OCI-M1 (cell line): ENCODE measurements at places on chromosomes 3 and 15.

GRCh38 chr3:109852283-109852682 lies 514.9 kb upstream of the DPPA4 start:
- no peak for DNase-seq

- no peak for DNase-seq
Observed at GRCh38 chr3:10757821-10758130, 58.3 kb upstream of the SLC6A11 start.

GRCh38 chr3:23944007-23944783 lies 891 bp upstream of the NR1D2 start:
- peak; percentile 45 for DNase-seq

- no peak for DNase-seq
Observed at GRCh38 chr15:72764656-72765055, 18.9 kb downstream of the ADPGK start.

DNA sequence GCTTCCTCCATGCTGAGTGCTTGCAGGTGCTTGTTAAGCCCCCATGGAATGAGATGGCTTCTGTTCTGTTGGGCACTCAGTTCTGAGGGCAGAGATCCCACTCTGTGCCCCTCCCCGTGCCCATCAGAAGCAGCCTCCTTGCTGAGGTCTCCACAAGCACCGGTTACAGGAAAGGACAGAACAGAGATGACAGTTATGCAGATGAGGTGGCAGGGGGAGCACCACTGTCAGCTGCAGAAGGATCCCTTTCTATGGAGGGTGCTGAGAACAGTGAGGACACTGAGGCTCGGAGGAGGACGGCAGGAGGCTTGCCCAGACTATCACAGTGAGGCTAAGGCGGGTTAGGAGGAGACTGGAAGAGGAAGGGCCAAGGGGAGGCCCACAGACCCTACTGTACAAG lies 12.4 kb downstream of the CACNA2D2 start:
- no peak for DNase-seq

GRCh38 chr15:92074646-92075045 lies 221.1 kb downstream of the SLCO3A1 start:
- DNase-seq, result no peak

DNA sequence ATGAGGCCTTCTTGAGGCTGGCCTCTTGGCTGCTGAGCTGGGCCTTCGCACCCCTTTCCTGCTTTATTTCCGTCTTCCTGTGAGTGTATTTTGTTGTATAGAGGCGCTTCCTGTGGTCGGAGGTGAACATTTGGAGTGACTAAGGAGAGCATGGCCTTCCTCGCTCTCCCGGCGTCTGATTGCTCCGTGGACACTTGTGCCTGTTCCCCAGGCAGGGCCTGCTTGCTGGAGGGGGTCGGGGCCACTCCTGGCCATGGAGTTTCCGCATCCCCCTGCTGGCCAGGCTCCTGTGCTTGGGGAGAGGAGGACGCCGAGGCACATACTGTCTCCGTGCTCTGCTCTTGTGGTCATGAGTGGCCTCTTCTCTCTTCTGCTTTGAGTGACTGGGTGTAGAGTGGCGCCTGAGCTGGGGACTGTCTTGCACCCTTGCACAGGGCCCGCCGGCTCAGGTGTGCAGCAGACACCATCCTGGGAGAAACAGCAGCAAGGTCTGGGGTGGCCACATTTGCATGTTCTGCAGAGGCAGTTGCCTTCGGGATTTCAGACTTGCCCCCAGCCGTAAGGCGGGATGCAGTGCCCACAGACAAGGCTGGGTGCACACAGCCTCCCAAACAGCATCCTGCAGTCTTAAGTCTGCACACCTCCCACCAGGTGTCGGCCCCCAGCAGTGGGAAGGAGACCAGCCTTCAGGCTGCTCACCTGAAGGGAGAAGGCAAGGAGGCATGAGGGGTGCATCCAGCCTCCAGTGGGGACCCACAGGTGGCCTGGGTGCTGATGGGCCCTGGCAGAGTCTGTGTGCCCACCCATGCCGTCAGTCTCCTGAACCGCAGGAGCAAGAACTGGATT lies 16.4 kb downstream of the KLF13 start:
- no peak for DNase-seq

DNA sequence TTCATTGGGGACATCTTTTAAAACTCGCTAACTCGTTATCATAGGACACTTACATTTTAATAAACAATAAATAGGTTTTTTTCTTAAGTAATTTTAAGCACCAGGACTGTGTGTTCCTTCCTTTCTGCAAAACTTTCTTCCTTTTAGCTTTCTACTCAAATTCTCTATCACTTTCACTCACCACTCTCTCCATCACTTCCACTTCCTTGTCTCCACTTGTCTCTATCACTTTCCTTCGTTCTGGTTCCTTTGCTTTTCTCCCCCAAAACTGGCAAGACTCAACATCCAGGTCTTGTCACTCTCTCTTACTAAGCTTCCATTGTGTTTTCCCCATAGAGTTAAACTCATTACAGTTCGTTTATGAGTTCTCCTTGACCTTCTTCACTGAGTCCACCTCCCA lies 99.0 kb downstream of the ZPLD1 start:
- DNase-seq, result peak; percentile 33

DNA sequence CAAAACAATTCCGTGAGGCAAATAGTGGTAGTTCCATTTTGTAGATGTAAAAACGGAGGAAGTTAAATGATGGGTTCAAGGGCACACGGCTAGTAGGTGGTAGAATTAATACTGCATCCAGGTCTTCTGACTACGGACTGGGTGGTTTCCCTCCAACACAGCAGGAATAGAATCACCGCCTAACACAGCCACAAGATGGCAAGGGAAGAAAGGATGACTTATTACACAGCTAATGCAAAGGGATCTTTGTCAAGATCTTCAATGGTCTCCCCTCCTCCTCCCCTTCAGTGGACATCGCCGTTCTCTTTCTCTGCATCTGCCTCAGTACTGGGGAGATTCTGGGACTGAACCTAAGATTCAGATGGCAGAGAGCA lies 524 bp upstream of the TOPBP1 start:
- peak; percentile 72 for DNase-seq

DNA sequence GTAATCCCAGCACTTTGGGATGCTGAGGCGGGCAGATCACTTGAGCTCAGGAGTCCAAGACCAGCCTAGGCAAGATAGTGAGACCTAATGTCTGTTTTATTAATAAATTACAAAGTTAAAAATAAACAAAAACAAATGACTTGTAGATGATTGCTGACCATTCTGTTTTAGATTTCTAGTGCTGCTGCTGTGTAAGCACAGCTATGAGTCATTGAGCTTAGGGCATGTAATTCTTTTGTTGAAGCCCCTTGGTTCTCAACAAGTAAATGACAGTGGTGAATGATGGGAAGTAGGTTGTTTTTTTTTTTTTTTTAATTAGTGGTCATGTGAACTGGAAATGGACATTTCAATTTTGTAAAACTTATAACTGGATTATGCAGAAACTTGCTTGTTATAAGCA lies 63.3 kb downstream of the LEO1 start:
- no peak for DNase-seq

DNA sequence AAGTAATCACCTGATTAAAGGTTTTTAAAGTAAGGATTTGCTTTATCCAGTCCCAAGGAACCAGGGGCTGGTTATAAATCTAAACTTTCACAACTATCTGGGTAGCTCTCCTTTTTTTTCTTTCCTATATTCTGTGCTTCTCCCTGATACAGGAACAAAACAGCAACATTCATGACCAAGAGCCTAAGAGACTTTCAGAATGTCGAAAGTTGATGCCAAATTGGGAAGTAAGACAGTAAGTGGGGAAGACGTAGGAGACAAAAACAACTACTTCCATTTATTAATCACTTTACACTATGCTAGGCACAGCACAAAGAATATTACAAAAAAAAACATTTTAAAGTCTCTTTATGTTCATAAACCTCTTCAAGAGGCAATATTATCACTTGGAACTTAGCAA lies 211.6 kb downstream of the MAGI1 start:
- no peak for DNase-seq

DNA sequence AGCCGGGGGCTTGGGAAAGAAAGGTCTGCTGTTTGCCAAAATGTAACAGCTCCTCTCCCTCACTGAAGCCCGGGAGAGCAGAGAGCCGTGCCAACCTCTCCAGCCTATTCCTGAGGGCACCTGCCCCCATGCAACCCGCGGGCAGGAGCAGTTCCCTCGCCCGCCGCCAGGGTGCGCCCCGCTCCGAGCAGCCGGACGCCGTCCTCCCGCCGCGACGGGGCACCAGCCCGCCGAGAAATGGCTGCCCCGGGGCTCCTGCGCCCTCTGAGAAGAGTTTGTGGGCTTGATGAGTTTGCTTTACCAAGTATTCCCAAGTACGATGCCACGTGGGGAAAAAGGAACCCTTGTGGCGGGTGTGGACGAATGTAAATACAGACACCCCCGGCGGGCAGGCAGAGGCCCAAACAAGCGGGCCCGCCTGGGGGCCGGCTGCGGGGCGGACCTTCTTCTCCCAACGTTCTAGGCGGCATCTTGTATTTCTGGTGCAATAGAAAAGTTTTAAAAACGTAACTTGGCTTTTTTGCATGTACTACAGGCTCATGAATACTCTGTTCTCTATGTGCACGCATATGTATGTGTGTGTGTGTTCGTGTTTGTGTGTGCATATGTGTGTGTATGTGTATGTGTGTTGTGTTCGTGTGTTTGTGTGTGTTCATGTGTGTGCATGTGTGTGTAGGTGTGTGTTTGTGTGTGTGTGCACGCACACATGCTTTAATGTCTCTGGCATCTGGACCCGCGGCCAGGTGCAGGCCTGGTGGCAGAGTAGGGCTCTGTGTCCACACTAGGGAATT lies 162.9 kb downstream of the CHSY1 start:
- peak; percentile 72 for DNase-seq

- no peak for DNase-seq
Observed at GRCh38 chr3:55621026-55621422, 133.9 kb upstream of the WNT5A start.

- DNase-seq, result no peak
Observed at GRCh38 chr3:45198264-45199260, 27.5 kb downstream of the TMEM158 start.

GRCh38 chr3:55891106-55891505 lies 404.0 kb upstream of the WNT5A start:
- DNase-seq, result no peak

- DNase-seq, result no peak
Observed at GRCh38 chr3:171565481-171566058, 105.4 kb upstream of the TNIK start.

DNA sequence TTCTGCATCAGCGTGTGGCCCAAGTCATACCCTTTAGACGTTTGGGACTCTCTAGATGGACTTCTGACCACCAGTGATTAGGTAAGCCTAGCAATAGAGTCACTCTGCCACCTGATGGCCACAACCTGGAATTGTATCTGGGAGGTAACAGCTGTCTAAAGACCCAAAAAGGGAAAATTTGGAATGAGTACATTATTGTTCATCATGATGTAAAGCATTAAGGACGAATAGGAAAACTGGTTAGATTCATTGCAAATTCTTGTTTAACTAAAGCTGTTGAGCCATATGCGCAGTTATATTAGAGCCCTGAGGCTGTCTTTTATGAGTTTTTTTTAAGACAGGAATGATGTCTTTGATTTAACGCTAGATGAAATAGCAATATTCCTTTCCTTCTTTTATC lies 63.6 kb downstream of the FAM81A start:
- peak; percentile 80 for DNase-seq

DNA sequence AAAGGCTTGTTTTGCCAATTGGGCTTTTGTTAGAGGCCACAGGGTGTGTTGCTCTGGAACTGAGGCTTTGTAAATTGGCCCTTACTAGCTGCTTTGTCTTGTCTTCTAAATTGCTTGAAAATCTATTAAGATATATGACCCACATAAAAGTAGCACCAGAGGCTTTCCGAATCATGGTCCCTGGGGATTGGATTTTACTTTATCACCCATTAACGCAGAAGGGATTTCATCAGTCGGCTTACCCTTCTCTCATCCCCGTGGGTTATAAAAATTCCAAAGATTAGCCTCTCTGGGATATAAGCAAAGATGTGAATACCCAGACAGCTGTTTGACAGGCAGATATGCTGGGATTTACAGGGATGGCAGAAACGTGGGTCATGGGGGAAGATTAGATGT lies 98.3 kb upstream of the CHL1 start:
- no peak for DNase-seq

DNA sequence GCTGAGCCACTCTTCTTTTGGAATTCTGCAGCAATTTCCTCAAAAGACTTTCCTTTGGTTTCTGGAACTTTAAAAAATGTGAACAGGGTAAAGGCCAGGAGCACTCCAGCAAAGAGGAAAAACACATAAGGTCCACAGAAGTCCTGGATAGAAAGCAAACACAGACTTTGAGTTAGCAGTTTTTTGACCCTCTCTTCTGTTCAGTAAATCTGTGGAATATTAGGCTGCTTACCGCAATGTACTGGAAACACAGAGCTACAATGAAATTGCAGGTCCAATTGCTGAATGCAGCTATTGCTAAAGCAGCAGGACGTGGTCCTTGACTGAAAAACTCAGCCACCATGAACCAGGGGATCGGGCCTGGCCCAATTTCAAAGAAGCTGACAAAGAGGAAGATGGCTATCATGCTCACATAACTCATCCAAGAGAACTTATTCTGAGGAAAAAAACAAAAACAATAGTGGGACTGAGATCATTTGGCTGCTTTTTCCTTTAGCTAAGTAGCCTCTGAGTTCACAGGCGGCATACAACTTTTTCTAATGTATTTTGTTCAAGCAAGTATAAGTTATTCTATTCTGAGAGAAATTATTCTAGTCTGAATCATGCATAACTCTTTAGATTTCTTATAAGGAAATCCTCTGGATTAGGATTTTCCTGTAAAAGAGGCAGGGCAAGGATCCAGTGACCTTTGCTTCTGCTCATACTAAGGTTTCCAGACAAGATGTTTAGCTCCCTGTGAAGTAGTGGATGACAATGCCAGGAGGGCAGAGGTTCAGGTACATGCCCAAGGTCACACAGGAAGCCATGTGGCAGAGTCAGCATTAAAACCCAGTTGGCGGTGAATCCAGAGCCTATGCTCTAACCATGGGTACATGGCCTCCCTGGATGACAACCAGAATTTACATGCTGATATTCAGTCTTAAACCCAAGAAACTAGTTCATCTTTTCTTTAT lies 28.3 kb downstream of the SLC2A2 start:
- no peak for DNase-seq

GRCh38 chr3:53230789-53231188 lies 25.0 kb downstream of the TKT start:
- no peak for DNase-seq

- DNase-seq, result no peak
Observed at GRCh38 chr15:47736143-47736786, 19.0 kb downstream of the SEMA6D start.

DNA sequence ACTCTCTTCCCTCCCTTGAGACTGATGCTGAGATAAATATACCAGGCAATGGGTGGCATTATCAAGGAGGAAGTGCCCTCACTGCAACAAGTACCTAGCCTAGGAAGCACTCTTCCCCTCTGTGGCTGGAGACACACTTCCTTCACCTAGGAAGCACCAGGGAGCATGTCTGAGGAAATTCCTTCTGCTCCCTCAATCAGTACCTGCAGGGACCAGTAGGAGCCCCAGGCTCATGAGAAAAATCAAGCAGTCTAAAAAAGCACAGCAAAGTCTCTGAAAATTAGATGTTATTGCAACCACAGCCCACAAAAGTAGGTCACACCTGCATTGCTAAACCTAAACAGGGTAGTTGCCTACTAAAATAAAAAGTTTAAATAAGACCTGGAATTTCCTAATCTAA lies 78.2 kb upstream of the TRPM1 start:
- no peak for DNase-seq

- DNase-seq, result no peak
Observed at GRCh38 chr3:65550137-65550536, 488.6 kb downstream of the MAGI1 start.
